ENCODE measurements at places on chromosomes 13 and 19.

GRCh38 chr13:45299194-45299593, 41.8 kb downstream of the TPT1 start:
- DNase-seq: no peak

- peak; percentile 28 for DNase-seq
Observed at GRCh38 chr19:41997121-41997850, 3.3 kb upstream of the ATP1A3 start.

DNA sequence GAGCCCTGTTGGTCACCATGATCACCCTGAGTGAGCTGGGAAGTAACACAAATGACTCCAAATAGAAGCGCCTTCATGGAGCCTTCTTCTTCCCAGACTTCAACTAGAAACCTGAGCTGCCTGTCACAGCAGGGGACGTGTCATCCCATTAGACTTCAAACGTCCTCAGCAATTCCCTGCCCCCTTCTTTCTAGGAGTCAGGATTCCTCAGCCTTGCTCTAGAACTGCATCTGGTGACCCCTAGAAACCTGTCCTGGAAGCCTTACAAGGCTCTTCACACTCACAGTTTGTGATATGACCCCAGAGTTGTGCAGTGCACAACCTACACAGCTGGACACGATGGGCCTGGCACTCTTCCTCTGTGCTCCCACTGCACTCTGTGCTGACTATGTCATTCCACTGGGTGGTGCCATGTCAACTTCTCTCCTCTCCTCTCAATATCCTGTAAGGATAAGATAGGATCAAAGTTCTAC, 23.6 kb upstream of the TTYH1 start:
- DNase-seq: no peak

DNA sequence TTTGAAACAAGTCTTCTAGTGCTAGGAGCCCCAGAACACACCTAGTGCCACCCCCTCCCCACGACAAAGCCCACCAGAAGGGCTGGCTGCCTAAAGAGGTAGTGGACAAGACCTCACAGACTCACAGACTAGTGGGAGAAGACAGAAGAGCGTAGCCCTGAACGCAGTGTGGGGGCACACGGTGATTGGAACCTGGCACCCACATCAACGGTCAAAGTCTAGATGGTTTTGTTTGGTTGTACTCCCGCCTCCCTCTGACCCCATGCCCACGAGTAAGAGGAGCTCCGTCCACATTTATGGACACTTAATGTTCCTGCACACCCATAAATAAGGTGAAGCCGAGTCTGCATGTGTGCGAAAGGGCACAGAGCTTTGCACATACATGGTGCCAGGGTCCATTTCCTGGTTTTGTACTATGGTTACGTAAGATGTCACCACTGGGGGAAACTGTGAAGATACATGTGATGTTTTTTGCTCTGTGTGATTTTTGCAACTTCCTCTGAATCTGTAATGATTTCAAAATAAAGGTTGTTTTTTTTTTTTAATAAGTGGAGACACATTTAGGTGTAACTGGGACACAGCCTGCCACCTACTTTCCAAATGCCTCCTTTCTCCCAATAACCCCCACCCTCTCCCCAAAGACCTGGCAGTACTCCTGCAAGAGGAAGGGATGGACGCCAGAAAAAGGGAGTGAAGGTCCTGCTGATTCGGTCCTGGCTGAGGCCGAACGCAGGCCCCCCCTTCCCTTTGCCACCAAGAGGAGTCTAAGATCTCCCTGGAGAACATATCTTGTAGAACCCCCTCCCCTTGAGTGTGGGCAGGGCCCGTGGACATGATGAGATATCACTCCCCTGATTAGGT, 72.8 kb downstream of the GNG7 start:
- DNase-seq: no peak

DNA sequence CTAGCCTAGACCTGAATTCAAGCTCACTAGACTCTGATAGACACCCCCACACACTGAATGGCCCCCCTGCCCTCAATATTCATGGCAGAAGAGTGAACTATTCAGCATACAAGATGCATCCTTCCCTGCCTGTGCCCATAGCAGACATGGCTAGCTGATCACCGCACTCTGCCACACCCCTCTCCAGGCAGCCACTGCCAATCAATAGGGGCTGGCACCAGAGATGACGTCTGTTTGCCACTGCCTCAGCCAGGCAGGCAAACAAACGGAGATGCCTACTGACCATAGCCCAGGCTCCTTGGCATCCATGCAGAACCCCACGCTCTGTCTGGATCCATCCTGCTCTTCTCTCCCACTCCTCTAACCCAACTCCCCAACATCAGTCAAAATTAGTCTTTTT, 13.8 kb upstream of the NPAS1 start:
- no peak for DNase-seq

DNA sequence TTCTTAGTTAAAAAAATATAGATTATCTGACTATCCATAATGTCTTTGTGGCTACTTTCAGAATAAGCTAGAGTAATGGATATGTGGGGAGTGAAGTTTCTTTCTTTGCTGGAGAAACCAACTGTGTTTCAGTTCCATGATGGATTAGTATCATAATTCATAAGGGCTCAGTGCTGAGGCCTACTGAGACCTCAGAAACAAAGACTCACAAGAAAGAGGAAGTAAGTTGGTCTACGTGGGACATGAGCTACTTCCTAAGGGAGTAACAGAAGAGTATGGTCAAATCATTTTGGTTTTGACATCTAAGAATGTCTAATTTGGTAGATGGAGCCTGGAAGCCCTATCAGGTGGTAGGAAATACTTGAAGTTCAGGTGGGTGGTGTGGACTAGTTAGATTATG, 99.0 kb upstream of the HTR2A start:
- no peak for DNase-seq

- DNase-seq: peak; percentile 6
Observed at GRCh38 chr13:107035778-107036177, 467.8 kb upstream of the ARGLU1 start.

- DNase-seq: no peak
Observed at GRCh38 chr13:83516781-83517180, 365.5 kb downstream of the SLITRK1 start.

DNA sequence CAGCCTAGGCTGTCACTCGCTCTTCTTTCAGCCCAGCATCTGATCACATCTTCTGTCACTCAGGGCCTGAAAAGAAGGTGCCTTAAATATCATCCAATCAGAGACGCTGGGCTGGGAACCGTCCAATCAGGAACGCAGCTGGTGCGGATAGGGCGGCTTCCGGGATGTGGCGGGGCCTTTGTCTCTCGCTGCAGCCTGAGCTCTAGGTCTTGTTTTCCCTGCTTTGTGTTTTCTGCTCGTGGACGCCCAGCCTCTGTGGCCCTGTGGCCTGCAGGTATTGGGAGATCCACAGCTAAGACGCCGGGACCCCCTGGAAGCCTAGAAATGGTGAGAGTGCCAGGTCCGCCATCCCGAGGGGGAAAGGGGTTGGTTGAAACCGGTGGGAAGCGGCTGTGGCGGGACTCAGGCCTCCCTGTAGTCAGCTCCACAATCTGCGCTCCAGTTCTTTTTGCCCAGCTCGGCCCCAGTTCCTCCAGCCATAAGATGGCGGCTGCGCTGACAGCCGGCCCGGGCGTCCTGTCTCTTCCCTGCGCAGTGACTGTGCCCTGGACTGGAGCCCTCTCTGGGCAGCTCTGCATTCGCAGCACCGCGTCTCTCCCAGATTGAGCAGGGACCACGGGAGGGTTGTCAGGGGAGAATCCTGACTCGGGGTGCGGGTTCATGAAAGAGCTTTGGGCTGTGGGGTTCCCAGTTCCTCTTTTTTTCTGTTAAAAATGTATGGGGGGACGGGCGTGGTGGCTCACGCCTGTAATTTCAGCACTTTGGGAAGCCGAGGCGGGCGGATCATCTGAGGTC, at the start of gene ZNF85:
TSS of gene ZNF85 (plus strand) at position 175 of the 795 bp plus-strand sequence. CDS start at position 325, 150 bp downstream.
- peak; percentile 95 for DNase-seq

DNA sequence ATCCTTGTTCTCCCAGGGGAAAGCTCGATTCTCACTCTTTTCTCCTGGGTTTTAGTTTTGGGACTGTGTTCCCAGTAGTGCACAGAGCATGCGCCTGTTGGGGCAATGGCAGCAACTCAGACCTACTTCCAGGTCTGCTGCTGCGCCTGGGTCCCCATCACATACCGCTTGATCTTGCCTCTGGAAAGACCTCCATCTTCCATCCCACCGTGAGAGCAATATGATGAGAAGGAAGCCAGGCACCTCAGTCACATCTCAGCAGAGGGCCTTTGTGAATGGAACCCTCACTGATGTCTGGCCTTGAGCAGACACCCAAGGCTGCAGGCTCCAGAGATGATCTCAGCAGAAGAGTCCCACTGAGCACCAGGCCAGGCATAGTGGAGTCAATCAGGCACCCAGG, 176.8 kb upstream of the ZNF507 start:
- no peak for DNase-seq

DNA sequence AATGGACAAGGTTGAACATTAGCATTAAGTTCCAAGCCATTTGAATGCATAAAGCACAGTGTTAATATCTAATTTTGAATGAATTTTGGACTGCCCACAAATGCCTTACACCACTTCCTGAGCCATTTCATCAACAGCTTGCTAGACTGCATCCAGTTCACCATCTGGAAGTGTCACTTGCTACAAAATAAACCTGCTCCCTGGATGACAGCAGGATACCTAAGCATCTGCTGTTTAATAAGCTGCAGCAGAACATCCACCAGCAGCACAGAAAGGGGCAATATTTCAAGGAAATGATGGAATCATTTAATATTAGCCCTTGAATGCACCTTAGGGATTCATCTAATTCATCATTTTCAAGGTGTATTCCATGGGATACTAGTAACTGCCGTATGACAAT, 76.6 kb upstream of the PCDH9 start:
- no peak for DNase-seq

- DNase-seq: peak; percentile 18
Observed at GRCh38 chr13:73419186-73419585, 360.4 kb downstream of the KLF5 start.

GRCh38 chr13:73059460-73060250, 850 bp downstream of the KLF5 start:
- DNase-seq: peak; percentile 77

- peak; percentile 64 for DNase-seq
Observed at GRCh38 chr19:8396563-8397203, 6.5 kb downstream of the RAB11B start.

DNA sequence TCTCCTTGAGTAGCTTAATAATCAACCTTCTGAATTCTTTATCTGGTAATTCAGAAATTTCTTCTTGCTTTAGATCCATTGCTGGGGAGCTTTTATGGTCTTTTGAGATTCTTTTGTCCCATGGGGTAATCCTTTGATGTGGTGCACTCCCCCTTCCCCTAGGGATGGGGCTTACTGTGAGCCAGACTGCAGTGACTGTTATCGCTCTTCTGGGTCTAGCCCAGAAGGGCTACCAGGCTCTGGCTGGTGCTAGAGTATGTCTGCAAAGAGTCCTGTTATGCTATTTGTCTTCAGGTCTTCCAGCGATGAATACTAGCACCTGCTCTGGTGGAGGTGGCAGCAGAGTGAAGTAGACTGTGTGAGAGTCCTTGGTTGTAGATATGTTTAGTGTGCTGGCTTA, 41.7 kb downstream of the UFM1 start:
- no peak for DNase-seq

DNA sequence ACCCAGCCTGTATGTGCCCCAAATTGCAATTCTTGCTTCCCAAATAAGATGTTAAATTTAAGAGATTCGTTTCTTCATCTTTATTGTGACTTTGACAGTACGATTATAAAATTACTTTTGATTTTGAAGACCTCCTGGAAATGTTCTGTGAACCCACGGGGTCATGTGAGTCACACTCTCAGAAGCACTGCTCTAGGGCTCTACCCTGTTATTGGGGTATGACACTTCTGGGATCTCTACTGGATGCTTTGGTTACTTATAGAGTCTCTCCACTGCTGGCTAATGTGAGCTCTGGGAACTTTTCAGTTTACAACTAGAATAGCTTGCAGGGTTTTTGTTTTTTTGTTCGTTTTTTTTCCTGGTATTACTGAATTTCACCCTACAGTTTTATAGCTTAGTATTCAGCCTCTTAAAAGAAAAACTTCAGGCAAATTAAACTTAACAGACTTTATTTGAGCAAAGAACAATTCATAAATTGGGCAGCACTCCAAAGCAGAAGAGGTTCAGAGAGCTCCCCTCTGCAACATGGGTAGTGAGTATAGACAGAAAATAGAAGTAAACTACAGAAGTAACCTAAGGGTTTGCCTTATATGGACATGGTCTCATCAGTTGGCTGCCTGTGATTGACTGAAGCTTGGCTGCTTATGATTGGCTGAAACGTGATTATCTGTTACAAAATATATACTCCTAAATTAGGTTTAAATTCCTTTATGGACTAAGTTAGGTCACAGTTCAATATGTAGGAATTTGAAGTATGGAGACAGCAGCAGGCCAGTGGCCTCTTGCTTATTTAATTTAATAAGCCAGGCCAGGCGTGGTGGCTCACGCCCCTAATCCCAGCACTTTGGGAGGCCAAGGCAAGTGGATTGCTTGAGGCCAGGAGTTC, 28.5 kb upstream of the PSPC1 start:
- DNase-seq: no peak

DNA sequence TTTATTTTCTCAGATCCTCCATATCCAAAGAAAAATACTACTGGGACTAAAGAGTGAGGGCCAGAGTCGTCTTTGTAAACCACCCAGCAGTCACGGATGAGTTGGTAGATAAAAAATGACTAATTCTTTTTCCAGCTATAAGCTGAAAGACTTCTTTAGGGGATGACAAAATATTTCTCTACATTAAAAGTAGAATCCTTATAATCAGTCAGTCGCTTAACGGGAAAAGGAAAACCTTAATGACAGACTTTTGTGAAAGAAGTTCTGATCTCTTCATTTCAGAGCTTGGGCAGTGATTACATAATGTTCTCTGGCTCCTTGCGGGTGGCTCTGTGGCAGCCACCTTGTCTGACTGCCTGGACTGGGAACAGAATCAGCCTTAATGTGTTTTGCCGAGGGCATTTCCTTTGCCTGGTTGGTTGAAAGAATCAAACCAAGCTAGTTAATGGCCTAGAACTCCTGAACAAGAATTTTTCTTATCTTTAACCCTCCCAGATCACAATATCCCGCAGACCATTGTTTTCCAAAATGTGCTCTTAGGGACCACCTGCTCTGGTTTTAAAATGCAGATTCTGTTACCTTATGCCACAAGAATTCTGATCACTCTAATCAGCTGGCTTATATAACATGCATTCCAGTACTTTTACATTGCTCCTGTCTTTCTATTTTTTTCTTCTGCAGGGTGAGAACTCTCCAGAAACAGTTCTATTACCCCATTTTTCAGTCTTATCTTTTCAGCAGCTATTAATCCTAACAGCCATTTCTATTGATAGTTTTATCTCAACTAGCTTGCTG, 2.5 kb downstream of the ITM2B start:
- peak; percentile 61 for DNase-seq

DNA sequence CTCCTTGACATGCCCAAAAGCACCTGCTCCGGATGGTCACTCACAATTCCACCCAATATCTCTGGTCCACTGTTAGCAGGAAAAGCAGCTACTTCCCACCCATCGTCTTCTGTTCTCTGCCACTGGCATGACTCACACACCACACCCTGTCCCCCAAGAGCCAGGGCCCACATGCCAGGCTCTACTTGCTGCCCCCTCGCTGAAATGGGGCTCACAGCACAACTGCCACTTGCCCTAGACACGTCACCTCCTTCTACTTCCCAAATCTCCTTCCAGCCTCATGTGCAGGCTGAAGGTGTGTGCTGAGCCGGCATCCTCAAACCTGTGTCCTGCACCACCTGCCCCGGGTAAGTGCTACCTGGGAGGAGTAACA, 65.0 kb downstream of the TBC1D4 start:
- no peak for DNase-seq

- DNase-seq: no peak
Observed at GRCh38 chr13:44810061-44810840, 179.0 kb downstream of the NUFIP1 start.

GRCh38 chr19:19546751-19547162, 8.7 kb downstream of the CILP2 start:
- no peak for DNase-seq

All from kidney tubule cell (primary cell).